Foreskin keratinocyte (primary cell): ENCODE measurements at places on chromosomes 4 and X. TPM values are rescaled to one million over a fixed set of nuclear protein-coding genes. Genes with fewer than 3 reads are reported as not detected.

Gene NHSL2
- 0.37 and 0.42 TPM in 2 replicates for total RNA-seq

DNA sequence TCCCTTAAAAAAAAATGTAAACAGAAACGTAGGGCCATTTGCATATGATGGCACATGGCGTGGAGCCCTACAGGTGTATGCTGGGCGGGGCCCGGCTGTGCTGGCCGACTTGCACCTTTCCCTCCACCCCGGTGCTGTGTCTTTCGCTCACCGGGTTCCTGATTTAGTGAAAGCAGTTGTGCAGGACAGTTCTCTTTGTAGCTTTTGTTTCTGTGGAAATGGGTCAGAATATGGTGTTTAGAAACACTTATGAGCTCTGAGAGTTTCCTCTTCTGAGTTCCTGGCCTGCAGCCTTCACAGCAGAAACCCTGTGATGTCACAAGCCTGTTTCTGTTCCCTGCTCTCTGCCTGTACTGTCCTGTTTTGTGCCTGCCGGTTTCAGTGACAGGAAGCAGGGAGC, 22.5 kb upstream of the MSANTD1 start:
- DNase-seq, result no peak

GRCh38 chrX:45200741-45201234, at the start of gene DIPK2B:
Gene DIPK2B, minus strand, starts transcription at chrX:45200876. Its CDS starts 50 bp downstream, at chrX:45200826.
- no peak for DNase-seq

- DNase-seq, result no peak
Observed at GRCh38 chr4:48188390-48188789, 54.3 kb upstream of the TXK start.

GRCh38 chr4:94208918-94209317, 1.3 kb downstream of the SMARCAD1 start:
- DNase-seq, result no peak
